ENCODE measurements at places on chromosomes 1 and 21. TPM values are rescaled to one million over a fixed set of nuclear protein-coding genes. Genes with fewer than 3 reads are reported as not detected.
A peak's percentile ranks its signal among the peaks of the same experiment; 100 is the strongest.

B3GALT5 gene
- under 0.01 TPM for total RNA-seq

GRCh38 chr1:25731148-25731547, 68.8 kb upstream of the SELENON start:
- no peak for DNase-seq

GRCh38 chr1:29643838-29644440, 407.6 kb downstream of the PTPRU start:
- no peak for DNase-seq

GRCh38 chr1:180232521-180233043, 2.5 kb downstream of the LHX4 start:
- DNase-seq = no peak

OVAAL gene
- total RNA-seq = not detected

DNA sequence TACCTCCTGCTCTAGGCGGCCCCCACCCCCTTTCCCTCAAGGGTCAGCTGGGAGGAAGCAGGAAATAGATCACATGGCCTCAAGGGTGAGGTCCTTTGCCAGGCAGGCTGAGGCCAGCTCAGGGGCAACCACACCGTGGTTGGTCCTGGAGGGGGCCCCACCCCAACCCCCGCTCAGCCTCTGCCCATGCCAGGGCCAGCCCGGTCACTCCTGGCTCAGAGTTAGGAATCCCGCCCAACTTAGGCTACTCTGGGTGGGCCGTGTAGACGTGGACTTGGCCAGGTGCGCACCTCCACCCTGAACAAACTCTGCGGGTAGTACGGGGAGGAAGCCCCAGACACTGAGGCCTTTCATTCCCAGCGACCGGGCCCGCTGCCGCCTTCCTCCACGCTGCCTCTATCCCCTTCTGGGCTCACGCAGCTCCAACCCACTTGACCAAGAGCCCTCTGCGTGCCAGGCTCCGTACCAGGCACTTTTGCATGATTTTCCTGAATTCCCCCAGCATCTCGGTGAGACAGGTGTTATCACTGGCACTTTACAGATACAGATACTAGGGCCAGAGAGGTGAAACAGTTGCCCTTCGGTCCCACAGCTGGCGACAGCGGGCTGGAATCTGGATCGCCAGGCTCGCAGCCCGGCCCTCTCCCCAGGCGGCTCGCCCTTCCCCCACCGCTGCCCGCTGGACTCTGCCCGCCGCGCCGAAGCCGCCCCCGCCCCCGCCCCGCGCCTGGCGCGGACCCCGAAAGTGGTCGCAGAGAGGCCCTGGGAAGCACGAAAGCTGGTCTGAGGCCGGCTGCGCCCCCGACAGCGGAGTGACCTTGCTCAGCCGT, 769 bp downstream of the GALE start:
- DNase-seq = peak; percentile 83

- DNase-seq = no peak
Observed at GRCh38 chr1:235404190-235404589, 37.0 kb downstream of the TBCE start.

- no peak for DNase-seq
Observed at GRCh38 chr1:230279583-230279945, 146.6 kb downstream of the PGBD5 start.

DNA sequence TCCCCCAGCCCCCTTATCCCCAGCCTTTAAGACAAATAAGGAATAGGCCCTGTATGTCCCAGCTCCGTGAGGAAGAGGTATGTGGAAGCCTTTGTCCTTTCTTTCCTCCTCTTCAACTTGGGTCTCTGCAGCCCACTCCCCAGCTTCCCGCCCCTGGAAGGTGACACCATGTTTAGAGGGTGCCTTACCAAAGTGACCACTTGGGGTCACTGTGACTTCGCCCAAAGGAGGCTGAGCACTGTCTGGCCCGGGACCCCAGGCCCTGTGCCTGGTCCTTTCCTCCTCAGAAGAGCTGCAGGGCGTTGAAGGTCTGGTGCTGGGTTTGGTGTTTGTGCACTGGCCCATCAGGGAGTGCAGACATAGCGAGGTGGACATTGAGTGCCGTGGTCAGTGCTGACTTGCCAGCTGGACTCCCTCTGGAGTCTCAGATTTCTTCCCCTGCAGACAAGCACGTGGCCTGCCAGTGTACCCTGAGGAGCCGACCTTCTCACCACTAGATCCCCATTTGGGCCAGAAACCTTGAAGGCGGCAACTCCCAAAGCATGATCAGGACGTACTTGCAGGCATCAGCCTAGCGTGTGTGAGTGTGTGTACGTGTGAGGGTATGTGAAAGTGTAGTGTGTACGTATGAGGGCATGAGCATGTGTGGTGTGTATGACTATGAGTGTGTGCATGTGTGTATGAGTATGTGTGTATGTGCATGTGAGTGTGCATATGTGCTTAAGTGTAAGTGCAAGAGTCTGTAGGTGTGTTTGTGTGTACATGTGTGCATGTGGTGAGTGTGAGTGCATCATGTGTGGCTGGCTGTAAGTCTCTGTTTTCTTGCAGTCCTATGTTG, 181.4 kb upstream of the KIAA0040 start:
- peak; percentile 1 for DNase-seq

GRCh38 chr1:42006836-42007235, 88.1 kb upstream of the HIVEP3 start:
- DNase-seq = peak; percentile 12

DNA sequence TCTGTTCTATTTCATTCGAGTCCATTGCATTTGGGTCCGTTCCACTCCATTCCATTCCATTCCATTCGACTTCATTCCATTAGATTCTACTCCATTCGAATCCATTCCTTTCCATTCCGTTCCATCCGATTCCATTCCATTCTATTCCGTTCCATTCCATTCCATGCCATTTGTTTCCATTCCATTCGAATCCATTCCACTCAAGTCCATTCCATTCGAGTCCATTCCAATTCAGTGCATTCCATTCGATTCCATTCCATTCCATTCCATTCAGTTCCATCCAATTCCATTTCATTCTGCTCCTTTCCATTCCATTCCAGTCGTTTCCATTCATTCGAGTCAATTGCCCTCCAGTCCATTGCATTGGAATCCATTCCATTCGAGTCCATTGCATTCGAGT, 2603.7 kb upstream of the TPTE start:
- peak; percentile 21 for DNase-seq

LRRC3 gene
- 0.26 TPM for total RNA-seq

GRCh38 chr1:11337580-11338073, 64.6 kb downstream of the UBIAD1 start:
- DNase-seq = no peak

ERRFI1 gene
- 46.2 TPM for total RNA-seq

GRCh38 chr21:33924766-33925100, 9.1 kb upstream of the ATP5PO start:
- no peak for DNase-seq

GRCh38 chr1:169565335-169566271, 20.7 kb downstream of the F5 start:
- no peak for DNase-seq

SPEN gene
- total RNA-seq = 11.0 TPM

DNA sequence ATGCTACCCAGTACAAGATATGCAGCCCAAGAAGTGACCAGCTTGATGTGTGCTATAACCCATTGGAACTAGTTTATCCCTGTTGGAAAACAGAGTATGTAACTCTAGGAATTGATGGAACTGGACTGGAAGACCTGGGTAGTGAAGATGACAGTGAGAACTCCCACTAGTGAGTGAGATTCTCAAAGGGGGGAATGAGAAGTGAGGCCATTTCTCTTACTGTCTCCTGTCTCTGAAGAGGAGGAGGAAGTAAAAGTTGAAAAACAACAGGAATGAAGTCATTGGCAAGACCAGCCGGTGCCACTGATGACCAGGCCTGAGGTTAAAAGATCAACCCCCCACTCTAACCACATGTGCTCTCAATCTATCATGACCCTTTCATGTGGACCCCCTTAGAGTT, 20.9 kb downstream of the PLA2G2F start:
- peak; percentile 25 for DNase-seq

DNA sequence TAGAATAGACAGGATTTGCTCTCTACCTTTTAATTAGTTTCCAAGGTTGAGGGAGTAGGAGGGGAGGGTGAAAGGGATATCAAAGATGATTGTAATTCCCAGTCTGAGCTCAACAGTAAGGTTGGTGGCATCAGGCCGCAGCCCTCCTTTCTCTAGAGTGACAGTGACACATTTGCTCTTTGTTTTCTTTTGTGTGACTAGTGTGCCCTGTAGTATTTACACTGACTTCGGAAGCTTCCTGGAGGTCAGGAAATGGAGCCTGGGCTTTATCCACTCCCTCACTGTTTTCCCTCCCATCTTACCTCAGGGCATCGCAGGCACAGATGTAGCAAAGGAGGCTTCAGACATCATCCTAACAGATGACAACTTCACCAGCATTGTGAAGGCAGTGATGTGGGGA, 44.7 kb upstream of the LAX1 start:
- DNase-seq = no peak

DNA sequence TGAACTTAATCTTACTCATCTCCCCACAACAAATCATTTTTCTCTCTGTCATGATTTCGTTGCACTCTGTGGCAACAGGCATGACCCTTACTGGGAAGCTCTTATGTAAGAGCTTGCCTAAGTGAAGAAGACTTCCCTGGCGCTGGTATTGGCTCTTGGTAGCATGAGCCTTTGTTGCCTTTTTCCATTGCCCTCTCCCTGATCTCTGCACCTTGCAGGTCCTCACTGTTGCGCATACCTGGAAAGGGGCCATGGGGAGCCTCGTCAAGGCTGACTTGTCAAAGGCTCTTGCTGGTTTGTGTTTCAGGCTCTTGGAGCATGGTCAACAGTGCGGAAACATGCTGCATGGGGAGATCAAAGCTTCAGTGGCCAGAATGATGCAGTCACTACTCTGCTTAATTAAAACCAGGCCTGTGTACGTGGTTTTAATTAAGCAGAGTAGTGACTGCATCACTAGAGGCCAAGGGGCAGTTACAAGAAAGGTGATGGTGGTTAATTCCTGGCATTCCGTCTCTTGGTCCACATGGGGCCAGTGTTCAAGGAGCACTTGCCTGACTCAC, 141.3 kb downstream of the SPATA46 start:
- peak; percentile 82 for DNase-seq

- peak; percentile 19 for DNase-seq
Observed at GRCh38 chr1:8706995-8707396, 110.4 kb downstream of the RERE start.

- peak; percentile 68 for DNase-seq
Observed at GRCh38 chr1:24635195-24635843, 7.8 kb upstream of the SRRM1 start.

DNA sequence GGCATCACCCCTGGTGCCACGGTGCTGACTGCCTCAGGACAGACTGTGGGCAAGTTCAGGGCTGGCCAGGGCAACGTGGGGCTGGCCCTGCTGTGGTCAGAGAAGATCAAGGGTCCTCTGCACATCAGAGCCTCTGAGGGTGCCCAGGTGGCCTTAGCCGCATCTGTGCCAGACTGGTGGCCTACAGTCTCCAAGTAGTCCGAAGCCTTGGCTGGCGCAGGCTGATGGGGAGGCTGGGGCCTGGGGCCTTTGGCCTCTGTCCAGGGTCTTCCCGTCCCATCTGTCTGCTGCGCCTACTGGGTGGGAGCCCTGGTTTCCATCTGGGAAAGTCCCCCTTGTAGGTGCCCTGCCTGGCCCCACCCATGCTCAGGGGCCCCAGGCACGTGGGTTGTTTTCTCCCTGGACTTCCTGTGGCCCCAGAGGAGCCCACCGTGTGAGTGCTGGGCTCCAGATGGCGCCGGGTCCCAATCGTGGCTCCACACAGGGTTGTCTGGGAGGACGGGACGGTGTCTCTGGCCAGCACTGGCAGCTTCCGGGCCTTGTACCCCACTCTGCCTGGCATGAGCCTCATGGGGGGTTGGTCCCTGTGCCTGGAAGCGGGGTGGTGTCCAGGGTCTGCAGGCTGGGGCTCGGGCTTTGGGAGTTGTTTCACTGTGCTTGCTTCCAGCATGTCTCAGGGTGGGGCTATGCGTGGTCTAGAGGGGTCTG, 9.9 kb downstream of the IBA57 start:
- DNase-seq = no peak
